ENCODE measurements at places on chromosomes 13 and 19.

- no peak for DNase-seq
Measured at GRCh38 chr13:93309886-93310523, 83.4 kb downstream of the GPC6 start.

GRCh38 chr13:44974056-44974793 lies 15.0 kb downstream of the NUFIP1 start:
- DNase-seq: no peak

- no peak for DNase-seq
Measured at GRCh38 chr19:2139385-2140137, 11.8 kb downstream of the AP3D1 start.

- no peak for DNase-seq
Measured at GRCh38 chr19:1699998-1700732, 47.8 kb upstream of the TCF3 start.

DNA sequence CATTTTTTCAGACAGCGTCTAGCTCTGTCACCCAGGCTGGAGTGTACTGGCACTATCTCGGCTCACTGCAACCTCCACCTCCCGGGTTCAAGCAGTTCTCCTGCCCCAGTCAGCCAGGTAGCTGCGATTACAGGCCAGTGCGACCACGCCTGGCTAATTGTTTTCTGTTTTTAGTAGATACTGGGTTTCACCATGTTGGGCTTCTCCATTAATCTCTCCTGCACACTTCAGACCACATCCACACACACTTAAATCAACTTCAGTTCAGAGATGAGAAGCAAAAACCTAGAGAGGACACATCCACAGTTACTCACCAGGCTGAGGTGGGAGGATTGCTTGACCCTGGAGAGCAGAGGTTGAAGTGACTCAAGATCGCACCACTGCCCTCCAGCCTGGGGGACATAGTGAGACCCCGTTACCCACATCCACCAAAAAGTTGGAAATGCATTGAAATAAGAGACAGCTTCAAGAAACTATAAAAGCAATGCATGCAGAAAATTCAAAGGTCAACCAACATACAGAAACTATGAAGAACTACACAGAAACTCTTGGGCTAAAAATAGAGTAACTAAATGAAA lies 42.3 kb downstream of the ZNF611 start:
- no peak for DNase-seq

- no peak for DNase-seq
Measured at GRCh38 chr19:45146251-45146650, 14.5 kb downstream of the NKPD1 start.

- no peak for DNase-seq
Measured at GRCh38 chr13:104015646-104016396, 949.6 kb upstream of the SLC10A2 start.

GRCh38 chr19:38015761-38016160 lies 108.8 kb downstream of the SIPA1L3 start:
- DNase-seq: no peak

- no peak for DNase-seq
Measured at GRCh38 chr13:43915451-43915850, 35.7 kb downstream of the LACC1 start.

GRCh38 chr13:93145199-93145598 lies 81.4 kb upstream of the GPC6 start:
- DNase-seq: no peak

DNA sequence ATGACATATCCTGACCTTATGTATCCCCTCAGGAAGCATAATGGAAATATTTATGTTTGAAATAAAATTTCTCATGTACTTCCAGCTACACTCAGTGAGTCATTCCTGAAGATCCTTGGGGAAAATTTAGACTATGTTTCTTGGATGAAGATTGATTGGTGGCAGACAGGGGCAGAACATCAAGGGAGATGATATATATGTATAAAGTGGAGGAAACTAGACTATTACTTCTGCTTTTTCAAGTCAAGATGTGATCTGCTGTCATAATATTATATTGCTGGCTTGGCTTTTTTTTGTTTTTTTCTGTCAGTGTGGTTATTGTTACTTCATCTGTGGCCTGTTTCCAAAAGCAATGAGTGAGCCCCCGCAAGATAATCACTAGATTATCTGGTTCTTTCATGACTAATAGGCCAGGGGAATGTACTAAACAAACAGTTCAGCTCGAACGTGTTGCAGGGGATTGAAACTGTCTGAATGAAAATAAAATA lies 87.2 kb upstream of the TNFSF11 start:
- no peak for DNase-seq

DNA sequence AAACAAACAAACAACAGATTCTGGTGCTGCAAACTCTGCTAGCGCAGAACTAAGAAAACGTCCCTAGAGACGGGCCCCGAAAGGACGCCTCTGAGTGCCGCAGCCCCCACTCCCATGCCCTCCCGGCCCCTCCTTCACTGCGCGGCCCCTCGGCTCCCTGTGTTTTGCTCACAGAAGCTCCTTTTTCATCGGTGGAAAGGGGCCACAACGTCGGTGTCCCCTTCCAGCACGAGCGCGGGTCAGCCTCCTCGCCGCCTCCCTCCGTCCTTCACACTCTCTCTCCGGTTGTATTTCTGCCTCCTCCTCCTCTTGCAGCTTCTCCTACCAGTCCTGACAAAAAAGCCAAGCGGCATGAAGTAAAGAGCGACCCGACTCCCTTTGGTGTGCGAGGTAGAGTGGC lies 14.8 kb upstream of the F7 start:
- no peak for DNase-seq

DNA sequence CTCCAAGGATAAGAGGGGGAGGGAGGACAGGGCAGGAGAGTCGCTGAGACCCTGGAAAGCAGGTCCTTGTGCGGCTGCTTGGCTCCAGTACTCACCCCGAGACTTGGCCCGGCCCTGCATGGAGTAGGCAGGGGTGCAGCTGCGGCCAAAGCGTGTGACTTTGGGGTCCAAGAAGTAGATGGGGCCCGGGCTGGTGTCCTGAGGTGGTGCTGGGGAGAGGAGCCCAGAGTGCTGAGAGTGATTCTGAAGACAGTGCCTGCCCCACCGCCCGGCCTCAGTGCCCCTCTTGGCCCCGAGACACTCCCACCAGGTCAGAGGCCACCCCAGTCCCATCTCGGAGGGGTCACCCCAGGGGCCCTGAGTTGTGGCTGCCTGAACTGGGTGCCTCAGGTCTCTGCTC lies 6.7 kb upstream of the SHC2 start:
- DNase-seq: no peak

DNA sequence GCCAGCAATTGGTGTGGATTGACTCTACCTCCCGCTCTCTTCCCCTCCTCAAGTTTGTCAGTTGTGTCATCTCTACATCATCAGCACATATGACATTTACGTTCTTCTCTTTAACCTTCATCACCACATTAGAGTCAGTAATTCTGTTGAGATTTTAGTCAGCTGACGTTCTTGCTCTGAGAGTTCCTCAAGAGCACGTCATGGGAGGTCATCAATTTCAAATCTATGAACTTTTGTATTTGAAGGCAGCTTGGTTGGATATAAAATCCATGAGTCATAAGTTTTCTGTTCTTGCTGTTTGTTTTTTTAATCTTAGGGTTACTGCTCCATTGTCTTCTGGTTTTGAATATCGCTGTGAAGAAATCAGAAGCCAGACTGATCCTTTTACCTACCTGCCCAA lies 21.8 kb upstream of the ARGLU1 start:
- no peak for DNase-seq

DNA sequence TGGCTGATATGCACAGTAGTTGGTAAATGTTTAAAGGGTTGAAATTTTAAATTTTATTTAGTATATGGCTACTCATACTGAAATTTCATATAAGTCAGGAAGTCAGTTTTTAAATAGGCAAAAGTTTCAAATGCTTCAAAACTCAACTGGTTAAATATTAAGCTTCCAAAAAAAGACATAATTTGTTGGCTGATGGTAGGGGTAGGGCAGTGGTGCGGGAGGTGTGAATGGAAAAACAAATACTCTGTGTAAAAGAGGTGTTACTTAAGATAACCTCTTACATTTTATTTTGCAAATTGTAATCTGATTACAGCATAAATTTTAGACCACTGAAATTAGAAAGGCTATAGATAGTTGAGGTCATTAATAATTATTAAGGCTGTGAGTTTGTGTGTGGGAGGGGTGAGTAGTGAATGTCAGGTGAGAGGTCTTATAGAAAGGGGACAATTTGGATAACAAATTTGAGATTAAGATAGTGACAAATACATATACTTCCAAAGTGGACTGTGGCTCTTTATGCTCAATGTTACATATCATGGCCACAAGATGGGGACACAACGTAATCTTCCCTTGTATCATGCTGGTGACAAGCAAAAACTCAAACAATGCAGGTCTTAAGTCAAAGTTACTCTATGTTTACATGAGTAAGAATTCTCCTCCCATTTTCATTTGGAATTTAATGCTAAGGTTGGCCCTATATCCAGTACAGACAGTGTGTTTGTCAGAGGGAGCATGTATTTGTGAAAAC lies 36.6 kb upstream of the OXGR1 start:
- DNase-seq: no peak

GRCh38 chr13:57716295-57716694 lies 84.8 kb downstream of the PCDH17 start:
- no peak for DNase-seq

- DNase-seq: no peak
Measured at GRCh38 chr19:6604906-6605305, 14.0 kb upstream of the CD70 start.

GRCh38 chr13:65808061-65808460 lies 1422.1 kb downstream of the PCDH9 start:
- DNase-seq: no peak

GRCh38 chr13:40077396-40078027 lies 422.1 kb downstream of the COG6 start:
- DNase-seq: no peak

DNA sequence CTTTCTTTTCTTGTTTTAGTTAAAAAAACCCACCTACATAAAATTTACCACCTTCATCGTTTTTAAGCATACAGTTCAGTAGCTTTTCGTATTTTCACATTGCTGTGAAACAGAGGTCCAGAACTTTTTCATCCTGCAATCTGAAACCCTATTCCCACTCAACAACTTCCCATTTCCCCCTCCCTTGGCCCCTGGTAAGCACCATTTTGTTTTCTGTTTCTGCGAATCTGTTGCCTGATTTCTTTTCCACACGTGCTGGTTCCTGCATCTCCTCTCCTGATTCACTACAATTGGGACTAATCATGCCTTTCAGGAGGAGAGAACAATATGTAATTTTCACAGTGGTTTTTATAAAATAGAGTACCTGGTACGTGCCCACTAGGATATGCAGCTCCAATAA lies 149.2 kb upstream of the RNF113B start:
- no peak for DNase-seq

DNA sequence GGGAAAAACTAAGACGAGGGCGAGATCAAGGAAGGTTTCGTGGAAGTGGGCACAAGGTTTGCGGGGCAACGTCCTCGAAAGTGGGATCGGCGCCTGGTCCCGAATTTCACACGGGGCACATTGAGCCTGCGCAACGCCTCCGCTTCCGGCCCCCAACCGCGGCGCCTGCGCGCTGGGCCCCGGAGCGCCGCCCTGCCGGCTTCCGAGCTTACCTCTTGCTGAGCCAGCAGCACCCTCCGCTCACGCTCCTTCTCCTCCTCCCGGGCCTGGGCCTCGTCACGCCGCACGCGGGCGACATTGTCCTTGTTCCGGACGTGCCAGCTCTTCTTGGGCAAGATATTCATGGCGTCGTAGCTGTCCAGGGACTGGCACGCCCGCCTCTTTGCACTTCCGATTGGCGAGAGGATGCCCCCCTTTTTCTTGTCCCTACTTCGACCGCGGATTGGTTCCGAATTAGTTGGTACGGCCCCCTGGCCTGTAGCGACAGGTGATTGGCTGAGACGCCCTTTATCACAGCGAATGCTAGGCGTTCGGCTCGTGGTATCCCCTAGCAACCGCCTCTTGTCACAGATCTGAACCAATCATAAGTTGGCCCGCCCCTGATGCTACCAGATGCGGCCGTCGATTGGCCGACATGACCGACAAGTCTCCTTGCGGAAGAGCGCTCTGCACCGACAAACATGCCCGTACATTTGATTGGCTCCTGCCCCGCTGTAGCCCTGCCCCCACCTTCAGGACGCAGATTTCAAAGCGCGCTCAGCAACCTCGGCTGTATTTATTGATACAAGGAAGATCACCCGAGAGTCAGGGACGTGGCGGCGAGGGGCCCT lies at the start of gene LENG1:
LENG1 (minus strand) TSS at position 370 of the 830 bp plus-strand sequence; CDS start at position 344, 26 bp downstream.
- peak; percentile 96 for DNase-seq

GRCh38 chr19:18815673-18816072 lies 16.1 kb upstream of the UPF1 start:
- no peak for DNase-seq

GRCh38 chr13:44549476-44549875 lies 26.7 kb downstream of the TSC22D1 start:
- DNase-seq: no peak

DNA sequence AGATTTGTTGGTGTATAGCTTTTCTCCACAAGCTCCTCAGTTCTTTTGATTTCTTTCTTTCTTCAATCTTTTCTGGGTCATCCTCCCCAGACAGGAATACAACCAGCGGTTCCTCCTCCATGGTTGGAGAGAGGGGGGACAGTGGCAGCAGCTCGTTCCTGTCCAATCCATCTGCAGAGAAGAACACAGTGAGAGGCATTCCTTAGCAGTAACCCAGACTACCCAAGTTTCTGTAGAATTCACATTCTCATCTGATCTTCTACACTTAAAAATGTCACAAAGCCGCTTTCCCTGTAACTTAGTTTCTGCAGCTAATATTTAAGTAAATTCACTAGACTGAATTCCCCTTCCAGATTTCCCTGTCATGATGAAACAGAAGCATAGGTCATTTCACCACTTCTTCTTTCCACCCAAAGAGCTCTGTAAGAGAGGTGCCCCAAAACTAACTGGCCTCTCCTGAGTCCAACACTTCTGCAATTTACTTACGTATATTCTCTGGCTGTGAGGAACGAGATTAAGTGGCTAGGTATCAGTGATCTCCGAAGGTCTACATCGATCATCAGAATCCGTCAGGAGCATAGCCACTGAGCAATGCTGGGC lies 171.9 kb downstream of the TBC1D4 start:
- DNase-seq: no peak

GRCh38 chr19:37855098-37855497 lies 51.3 kb downstream of the WDR87 start:
- peak; percentile 49 for DNase-seq

DNA sequence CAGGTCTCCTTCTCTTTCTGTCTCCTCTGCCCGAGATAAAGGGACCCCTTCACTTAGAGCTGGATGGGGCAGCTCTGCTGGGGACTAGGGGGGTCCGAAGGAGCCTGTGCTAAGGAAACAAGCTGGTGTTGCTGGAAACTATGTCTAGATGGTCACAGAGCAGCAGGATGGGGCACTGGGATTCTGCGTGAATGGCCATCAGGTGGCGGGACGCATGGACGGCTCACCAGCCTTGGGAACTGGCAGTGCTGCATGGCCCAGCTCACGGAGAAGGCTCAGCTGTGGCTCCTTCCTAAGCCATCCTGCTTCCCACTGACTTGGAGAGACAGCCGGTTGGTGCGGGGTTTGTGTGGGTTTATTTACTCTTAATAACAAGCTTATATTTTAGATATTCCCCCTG lies 411.8 kb downstream of the ZNF536 start:
- no peak for DNase-seq

All from activated T-cell treated with anti-CD3 and anti-CD28 coated beads, Interleukin-2, amount 50 U/mL, for 48 hours (primary cell).